ENCODE measurements at places on chromosomes 6 and 20.

- peak; percentile 60 for DNase-seq
These were observed 891 bp downstream of the RSPO3 start for GRCh38 chr6:127119102-127120022.

- no peak for DNase-seq
These were observed 240.7 kb downstream of the RNGTT start for GRCh38 chr6:88722686-88723085.

DNA sequence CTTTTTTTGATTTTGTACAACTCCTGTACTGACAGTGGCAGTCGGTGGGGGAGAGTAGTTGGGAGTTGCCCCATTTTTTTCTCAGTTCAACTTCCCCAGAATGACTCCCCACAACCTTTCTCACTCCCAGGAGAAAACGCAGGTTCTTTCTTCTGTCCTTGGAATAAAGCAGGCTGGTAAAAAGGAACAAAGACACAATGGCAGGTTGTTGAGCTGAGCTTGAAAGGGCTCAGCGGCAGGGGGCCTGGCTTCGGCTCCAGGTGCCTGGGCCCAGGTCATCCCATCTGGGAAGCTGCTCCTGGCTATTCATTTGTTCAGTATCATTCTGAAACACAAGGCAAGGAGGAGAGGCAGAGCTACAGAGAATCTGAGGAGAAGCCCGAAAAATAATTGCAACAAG lies 46.2 kb downstream of the PROKR2 start:
- no peak for DNase-seq

GRCh38 chr6:80325742-80326141 lies 219.3 kb downstream of the BCKDHB start:
- no peak for DNase-seq

DNA sequence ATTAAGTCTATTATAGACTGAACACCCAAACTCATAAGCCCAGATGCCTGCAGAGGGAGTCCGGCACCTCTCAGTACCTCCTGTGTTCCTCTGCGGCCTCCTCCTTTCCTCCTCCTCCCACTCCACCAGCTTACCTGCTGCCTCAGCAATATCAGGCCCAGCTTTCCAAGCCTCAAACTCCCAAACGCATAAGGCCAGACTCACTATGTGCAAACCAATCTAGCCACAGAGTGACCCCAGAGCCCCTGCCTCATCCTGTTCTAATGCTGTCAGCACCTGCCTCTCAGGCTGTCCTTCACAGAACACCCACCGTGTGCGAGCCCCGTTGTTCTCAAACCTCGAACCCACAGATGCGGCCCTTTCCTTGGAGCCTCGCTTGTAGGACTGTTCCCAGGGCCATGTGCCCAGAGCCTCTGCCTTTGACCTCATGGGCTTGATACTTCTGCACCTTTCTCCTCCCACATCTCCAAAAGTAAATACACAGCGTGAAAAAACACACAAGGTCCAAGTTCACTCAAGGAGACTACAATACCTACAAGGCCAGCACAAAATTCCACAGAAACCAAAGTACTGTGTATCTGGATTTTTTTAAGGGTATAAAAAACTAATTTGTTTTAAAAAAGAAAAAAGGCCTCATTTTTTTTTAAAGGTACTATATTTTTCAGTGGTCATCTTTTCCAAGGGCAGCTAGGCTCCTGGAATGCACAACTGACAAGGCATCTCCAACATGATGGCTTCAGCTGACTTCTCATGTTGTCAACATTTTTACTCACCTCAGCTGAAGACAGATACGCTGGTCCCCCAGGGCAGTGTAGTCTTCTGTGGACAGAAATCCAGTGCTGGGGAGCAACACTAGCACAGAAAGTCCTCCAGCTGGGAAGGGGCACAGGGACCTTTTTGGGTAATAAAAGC lies 52.3 kb downstream of the ABHD12 start:
- peak; percentile 23 for DNase-seq

GRCh38 chr20:17579369-17580039 lies 9.6 kb downstream of the DSTN start:
- no peak for DNase-seq

DNA sequence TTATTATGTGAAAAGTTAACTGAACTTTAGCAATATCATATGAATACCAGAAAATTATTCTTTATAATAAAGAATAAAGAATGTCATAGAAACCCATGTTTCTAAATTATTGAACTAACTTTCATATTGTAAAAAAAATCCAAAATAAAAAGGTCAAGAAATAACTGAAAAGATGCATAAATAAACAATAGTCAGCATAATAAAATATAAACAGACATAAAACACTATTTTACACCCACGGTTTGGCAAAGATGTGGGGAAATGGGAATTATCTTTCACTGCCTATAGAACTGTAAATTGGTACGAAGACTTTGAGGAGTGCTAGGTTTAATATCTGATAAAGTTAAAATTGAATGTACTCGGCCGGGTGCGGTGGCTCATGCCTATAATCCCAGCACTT lies 34.7 kb upstream of the CTAGE9 start:
- DNase-seq, result no peak

DNA sequence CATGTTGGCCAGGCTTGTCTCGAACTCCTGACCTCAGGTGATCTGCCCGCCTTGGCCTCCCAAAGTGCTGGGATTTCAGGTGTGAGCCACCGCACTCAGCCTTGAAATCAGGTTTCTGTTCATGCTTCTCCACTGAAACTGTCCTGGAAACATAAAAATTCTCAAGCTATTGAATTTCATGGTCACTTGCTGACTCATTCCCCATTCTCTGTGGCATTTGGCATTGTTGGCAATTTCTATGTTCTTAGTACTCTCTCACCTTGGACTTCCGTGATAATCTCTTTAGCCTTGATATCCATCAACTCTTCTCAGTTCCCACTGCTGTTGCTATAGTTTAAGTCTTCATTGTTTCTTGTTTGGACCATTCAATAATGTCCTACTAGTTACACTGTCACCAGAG lies 6.2 kb downstream of the SEL1L2 start:
- DNase-seq, result no peak

DNA sequence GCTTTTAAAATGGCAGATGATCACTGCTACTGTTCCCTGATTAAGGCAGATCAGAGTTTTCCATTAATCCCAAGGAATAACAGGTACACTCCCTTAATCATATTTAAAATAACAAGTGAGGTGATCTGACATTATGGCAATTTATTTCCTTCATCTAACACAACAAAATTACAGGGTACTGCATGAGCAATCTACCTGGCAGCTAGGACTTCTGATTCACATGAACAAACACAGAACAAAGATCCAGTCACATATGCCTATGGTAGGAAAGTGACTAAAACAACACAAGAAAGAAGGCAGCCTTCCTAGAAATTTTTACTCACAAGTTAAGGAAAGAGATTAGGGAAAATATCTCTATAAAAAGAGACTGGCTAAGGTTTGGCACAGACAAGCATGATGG lies 33.2 kb downstream of the MAP7 start:
- DNase-seq, result no peak

DNA sequence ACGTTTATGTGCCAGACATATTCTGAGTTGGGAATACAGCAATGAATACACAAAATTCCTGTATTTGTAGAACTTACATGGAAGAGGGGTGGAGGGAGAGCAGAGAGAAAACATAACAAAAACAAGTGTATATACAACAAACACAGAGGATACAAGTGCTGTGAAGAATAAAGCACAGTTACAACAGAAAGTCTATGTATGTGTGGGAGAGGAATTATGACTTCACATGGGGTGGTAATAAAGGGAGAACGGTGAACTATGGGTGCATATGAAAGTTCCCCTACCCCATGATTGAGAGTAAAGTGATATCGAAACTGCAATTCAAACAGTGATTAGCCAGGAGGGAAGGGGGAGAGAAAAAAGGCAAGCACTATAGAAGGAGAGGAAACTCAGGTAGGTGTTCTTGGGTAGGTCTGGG lies 24.6 kb downstream of the HBS1L start:
- DNase-seq, result no peak

- DNase-seq, result no peak
These were observed 132.6 kb downstream of the LCA5 start for GRCh38 chr6:79404677-79405076.

- no peak for DNase-seq
These were observed 248.7 kb downstream of the ADGB start for GRCh38 chr6:146847426-146847825.

GRCh38 chr20:10716855-10717254 lies 43.1 kb upstream of the JAG1 start:
- DNase-seq, result no peak

GRCh38 chr20:3203315-3204123 lies 963 bp downstream of the DDRGK1 start:
- peak; percentile 50 for DNase-seq

- no peak for DNase-seq
These were observed 251.5 kb downstream of the TFAP2A start for GRCh38 chr6:10163203-10163962.

GRCh38 chr6:118982575-118982911 lies 47.6 kb upstream of the MCM9 start:
- no peak for DNase-seq

DNA sequence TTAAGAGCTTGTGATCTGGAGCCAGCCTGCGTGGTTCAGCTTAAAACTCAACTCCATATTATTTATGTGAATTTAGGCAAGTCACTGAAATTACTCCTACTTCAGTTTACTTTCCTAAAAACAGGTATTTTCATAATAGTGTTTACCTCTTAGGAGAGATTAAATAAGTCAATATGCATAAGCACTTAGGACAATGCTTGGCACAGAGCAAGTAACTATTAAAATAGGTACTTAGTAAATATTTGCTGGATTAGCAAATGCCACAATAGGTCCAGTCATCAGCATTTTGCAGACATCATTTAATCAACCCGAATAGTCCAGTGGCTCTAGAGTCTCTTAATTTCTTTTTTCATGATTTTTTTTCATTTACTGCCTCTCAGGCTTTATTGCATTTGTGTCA lies 78.6 kb upstream of the PTPRK start:
- DNase-seq, result no peak

DNA sequence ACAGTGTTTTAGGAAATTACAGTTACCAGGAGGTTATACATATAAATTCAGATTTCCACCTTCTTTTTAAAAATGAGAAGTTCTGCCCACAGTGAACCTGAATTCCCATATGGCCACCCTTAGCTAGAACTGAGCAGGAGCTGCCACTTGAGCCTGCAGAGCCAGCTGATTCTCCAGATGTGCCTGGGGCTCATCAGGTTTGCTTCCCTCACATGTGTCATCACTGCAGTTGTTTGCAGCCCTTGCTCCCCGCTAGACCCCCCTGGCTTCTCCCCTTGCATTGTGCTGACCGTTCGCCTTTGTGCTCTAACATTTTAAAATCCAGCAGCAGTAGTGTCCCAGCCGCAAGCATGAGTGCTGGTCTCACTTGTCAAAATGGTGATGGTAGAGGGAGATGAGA lies 131.1 kb downstream of the UTRN start:
- DNase-seq, result no peak

DNA sequence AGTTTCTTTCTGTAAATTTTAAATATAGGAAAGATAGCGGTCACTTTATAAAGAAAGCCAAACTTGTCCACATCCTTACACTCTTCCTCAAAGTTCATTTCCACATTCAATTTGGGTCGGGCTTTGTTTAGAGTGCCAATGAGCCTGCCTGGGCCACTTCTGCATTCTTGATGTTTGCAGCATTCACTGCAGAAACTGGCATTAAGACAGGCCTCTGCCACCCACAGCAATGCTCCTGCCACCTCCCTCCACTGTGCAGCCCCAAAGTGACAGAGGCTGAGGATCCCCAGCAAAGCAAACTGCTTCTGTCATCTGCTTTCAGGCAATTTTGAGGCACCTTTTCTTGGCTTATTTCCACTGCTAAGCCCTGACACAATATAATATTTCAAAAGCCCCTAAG lies 61.2 kb downstream of the TNFAIP3 start:
- DNase-seq, result no peak

GRCh38 chr6:17032988-17033634 lies 68.7 kb upstream of the STMND1 start:
- DNase-seq, result no peak

- no peak for DNase-seq
These were observed 112.5 kb downstream of the FAM217A start for GRCh38 chr6:3966426-3966825.

GRCh38 chr6:126743076-126743475 lies 375.4 kb upstream of the RSPO3 start:
- no peak for DNase-seq
